ENCODE measurements at places on chromosomes 3 and 15. TPM values are rescaled to one million over a fixed set of nuclear protein-coding genes. Genes with fewer than 3 reads are reported as not detected.

GRCh38 chr15:39331584-39331983 is 249.3 kb upstream of the THBS1 start:
- no peak overlapping the region for H3K27ac ChIP-seq
- H3K27me3 ChIP-seq = no peaks in the 10 kb centered on the region
- no peak for DNase-seq
- no peaks in the 10 kb centered on the region for H3K36me3 ChIP-seq
- H3K4me3 ChIP-seq = no peak overlapping the region

DNA sequence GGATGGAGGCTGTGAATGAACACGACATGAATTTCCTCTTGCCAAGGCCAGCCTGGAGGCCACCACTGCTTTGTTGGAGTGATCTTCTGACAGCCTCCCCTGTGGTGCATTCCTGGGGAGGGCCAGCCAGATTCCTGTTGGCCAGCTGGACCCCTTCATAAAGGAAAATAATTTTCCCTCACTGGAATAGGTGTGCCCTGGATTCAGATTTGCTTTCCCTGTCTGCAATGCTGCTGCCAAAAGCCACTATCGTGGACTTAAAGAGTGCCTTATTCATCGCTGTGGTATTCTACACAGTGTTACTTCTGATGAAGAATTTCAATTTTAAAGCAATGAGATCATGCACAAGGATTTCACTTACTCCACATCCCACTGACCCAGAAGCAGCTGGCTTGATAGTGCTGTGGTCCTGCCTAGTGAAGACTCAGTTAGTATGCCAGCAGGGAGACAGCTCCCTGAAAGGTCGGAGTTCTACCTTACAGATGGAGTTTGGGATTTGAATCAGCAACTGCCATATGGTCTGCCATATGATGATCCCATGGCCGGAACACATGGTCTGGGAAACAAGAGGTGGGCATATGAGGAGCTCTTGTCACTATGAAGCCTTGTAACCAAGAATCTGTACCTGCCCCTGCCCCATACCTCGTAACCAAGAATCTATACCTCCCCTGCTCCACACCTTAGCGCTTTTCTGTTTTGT is 145.2 kb downstream of the KLF13 start:
- no peak overlapping the region for H3K4me3 ChIP-seq
- no peak overlapping the region for H3K27ac ChIP-seq
- no peaks in the 10 kb centered on the region for H3K36me3 ChIP-seq
- no peaks in the 10 kb centered on the region for H3K4me1 ChIP-seq

Gene BCHE
- total RNA-seq = not detected

Gene TNNC1
- total RNA-seq = 8.3 TPM

Gene ZNF80
- not detected for total RNA-seq
